ENCODE measurements at places on chromosomes 11 and 22.

- DNase-seq: peak; percentile 74
These were observed 85.3 kb upstream of the SYT13 start for GRCh38 chr11:45371251-45372115.

DNA sequence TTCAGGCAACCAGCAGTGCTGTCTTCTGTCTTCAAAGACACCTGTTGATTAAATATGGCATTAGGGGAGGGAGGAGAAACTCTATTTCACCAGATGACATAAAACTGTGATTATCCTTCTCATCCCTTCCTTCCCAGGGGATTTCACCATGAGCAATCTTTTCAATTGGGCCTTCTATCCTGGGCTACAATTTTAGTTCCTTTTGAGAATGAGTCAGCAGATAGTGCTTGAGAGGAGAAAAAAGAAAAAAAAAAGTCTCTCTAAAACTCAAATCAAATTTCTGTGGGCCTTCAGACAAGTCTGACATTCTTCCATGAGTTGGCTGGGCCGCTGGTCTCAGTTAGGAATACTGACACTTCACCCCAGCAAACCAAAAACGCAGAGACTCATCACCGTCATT, 7.2 kb downstream of the FLI1 start:
- DNase-seq: no peak

DNA sequence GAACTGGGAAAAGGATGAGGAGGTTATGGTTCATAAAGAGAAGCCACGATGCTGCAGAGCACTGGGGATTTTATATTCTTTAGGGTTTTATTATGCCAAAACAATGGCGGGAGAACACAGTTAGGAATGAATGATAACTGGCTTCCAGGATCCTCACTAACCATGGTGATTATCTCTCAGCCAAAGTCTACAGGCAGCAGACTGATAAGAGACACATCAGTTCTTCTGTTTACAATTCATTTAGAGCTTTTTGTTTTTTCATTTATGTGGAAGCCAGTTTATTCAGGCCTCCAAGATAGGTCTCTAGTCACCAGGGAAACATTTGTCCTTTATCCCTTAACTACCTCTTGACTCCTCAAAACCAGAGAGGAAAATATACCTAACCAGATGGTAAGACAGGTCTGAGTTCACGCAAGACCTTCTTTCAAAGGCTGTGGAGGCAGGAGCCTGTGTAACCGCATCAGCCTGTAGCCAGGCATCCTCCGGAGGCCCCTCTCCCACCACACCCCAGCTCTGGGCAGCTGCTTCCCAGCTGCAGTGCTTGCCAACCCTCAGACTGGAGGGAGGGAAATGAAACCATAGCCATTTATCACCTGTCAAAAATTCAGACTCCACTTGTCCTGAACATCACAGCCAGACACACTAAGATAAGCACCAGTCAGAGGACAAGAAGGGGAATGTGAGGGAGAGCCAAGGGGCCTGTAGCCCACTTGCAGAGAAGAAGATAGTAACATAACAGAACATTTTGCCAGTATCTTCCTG, 57.2 kb upstream of the FAM181B start:
- no peak for DNase-seq

- DNase-seq: no peak
These were observed 599 bp downstream of the SIK3 start for GRCh38 chr11:117097389-117098268.

DNA sequence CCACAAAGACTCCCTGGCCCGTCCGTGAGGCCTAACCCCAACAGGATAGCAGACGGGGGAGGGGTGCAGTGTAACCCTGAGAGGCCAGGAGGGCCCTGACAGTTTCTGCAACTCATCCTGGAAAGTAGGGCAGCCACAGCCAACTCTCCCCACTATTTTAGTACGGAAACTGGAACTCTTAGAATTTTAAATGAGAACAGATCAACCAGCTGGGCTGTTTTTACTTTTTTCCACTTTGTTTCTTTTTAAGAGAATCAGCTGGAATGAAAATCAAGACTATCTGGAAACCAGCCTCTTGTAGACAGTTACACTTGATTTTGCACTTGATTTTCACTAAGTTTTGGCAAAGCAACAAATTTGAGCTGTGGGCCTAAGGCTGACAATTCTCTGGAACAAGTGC, 42.7 kb upstream of the NRIP3 start:
- no peak for DNase-seq

GRCh38 chr11:41947392-41947791, 487.9 kb upstream of the LRRC4C start:
- no peak for DNase-seq

- no peak for DNase-seq
These were observed 3.9 kb downstream of the EMID1 start for GRCh38 chr22:29209624-29209929.

Measured in right renal pelvis (tissue), 4 donors.